ENCODE measurements at places on chromosomes 11 and 22. TPM values are rescaled to one million over a fixed set of nuclear protein-coding genes. Genes with fewer than 3 reads are reported as not detected.

MMP27 gene
- 1.2 TPM for total RNA-seq

HOATZ gene
- not detected for total RNA-seq

OR51B5 gene
- 0.99 TPM for total RNA-seq

CAPRIN1 gene
- total RNA-seq = 304 TPM

C11orf86 gene
- not detected for total RNA-seq

HMOX1 gene
- 10.9 TPM for total RNA-seq

PPM1F gene
- total RNA-seq = 37.2 TPM

DMC1 gene
- total RNA-seq = 6.5 TPM

PRAME gene
- not detected for total RNA-seq

DDI1 gene
- total RNA-seq = not detected

BTBD18 gene
- not detected for total RNA-seq

DRICH1 gene
- 0.77 TPM for total RNA-seq

RRAS2 gene
- total RNA-seq = 37.6 TPM

OVOL1 gene
- 0.49 TPM for total RNA-seq

PATL1 gene
- total RNA-seq = 15.5 TPM

ALKBH8 gene
- 18.9 TPM for total RNA-seq

SLC22A8 gene
- 8.5 TPM for total RNA-seq

SLC22A25 gene
- not detected for total RNA-seq

MS4A6E gene
- not detected for total RNA-seq

IL10RA gene
- total RNA-seq = 4.2 TPM

PARVG gene
- total RNA-seq = 5.8 TPM

KCNJ1 gene
- not detected for total RNA-seq

CYP2D6 gene
- 3.3 TPM for total RNA-seq

KRTAP5-8 gene
- total RNA-seq = not detected

ESAM gene
- total RNA-seq = 25.6 TPM

MS4A12 gene
- not detected for total RNA-seq

IL18 gene
- total RNA-seq = 4.4 TPM

SAA4 gene
- total RNA-seq = not detected

C11orf97 gene
- total RNA-seq = not detected

LAYN gene
- total RNA-seq = 11.7 TPM

OR6T1 gene
- not detected for total RNA-seq

All from camera-type eye (tissue), 1 donor.